Caudate nucleus (tissue), 63 donors: ENCODE measurements at places on chromosomes 4 and X.

- peak; percentile 0 for DNase-seq
Observed at GRCh38 chrX:16695079-16695676, 17.3 kb downstream of the CTPS2 start.

DNA sequence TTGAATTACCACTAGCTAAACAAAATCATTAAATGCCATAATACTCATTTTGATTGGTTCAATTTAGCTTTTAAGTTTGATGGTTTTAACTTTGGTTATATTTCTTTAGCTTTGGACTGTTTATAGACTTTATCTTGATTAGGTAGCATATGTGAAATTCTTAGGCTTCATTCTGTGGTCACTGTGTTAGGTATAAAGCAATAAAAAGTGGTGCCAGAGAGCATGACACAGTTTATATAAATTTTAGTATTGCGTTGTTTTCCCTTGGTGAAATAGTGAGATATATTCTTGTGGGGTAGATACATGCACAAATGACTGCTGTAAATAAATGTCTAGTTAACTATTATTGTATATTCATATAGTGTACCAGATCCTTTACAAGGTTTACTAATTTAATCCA lies 474.2 kb upstream of the GRID2 start:
- DNase-seq = no peak

GRCh38 chr4:86876894-86877685 lies 15.1 kb downstream of the C4orf36 start:
- DNase-seq = no peak

GRCh38 chr4:186243331-186243730 lies 16.0 kb downstream of the KLKB1 start:
- DNase-seq = no peak

DNA sequence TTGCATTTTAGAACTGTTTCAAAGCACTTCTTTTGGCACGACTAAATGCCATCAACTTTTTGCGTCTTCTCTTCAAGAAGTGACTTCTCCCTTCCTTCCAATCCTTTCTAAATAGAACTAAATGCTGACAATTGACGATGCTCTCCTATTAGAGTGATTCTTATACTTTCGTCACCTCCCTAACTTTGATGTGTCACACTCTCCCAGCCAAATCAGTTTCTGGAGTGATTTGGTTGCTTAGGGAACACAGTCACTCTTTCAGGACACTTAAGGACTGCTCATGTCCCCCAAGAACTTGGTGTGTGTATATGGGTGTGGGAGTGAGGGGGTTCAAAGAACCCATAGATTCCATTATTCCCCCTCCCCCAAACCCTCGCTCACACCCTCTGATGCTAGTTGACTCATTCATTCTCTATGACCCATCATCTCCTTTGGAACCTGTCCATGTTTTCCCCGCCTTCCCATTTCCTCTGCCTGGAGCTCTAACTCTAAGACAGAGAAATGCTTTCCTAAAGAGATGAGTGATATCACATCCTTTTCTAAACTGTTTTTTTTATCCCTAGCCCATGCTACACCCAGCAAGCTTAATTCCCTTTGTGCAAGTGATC lies 26.8 kb upstream of the AREG start:
- DNase-seq = no peak

- no peak for DNase-seq
Observed at GRCh38 chr4:10960389-10960788, 275.8 kb upstream of the CLNK start.

DNA sequence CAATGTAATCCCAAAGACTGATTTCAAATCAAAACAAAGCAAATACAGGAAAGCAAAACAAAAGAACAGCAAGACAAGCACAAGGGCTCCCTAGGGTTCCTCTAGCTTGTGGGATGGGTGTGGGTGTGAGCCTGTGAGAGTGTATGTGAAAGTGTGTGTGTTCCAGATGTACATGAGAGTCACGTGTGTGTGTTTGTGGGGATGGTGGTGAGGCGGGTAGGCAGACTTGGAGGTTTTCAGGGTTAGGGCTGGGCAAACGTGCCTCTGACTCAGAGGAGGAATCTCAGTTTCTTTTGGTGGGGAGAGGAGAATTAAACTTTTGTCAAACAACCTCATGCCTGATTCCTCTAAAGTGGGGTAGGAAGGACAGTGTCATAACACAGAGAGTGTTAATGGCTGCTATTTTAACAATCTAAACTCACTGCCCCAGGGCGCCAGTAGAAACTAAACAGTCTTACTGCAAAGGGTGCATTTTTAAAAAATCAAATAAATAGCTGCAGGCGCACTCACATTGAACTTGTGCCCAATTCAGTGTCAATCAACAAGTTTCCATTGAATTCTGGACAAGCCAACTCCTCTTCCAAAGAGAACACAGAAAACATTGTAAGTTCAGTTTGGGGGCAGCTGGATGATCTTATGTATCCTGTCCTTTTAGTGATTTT lies 51.8 kb downstream of the CHRDL1 start:
- no peak for DNase-seq

- DNase-seq = no peak
Observed at GRCh38 chrX:110519501-110519900, 160.9 kb downstream of the RTL9 start.

DNA sequence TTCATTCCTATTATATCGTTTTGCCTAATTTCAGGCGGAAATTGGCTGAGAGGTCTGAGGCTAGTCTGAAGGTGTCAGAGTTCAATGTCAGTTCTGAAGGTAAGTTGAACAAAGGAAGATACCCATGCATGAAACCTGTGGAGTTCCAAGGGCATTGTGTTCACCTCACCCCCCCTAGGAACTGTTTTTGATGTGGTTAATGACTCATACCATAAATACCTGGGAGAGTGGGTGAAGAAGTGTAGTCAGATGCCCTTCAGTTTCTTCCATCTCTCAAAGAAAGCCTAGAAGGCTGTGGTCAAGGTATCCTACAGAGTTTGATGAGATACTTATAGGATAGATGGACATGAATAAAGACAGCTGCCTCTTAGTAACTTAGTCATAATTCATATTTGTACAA lies 2.7 kb downstream of the UTP14A start:
- no peak for DNase-seq

DNA sequence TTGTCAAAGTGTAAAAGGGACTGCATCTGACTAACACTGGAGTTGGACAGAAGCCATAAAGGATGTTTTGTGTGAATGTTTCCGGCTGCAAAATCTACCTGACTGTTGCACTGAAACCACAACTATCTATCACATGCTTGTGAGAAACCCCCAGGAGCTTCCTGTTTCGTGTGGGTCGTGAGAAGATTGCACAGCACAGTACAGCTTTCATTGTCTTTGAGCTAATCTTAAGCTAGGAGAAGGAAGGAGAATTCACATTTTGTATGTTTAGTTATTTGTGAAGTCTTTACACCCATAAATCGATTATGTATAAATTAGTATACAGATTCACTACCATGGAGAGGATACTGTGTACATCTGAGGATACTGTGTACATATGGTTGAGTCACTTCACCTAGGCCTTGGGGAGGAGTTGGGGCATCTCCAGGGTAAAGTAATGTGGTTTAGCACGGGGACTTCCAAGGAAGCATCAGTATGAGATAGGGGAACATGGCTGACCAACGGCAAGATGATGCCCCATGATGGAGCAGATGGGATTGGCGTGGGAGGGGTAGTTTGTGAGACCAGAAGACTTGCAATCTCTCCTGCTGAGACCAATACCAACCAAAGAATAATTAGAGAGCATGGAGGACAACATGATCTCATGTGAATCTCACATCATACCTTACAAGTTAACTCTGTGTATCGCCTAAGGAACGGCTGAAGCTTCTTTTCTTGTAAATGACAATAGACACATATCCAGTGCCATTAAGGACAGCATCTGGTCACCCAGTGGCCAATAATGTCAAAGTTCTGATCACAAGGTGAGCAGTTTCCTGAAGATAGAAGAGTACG lies 43.1 kb upstream of the FAM9C start:
- no peak for DNase-seq

GRCh38 chr4:122508083-122508482 lies 51.6 kb upstream of the IL2 start:
- no peak for DNase-seq

DNA sequence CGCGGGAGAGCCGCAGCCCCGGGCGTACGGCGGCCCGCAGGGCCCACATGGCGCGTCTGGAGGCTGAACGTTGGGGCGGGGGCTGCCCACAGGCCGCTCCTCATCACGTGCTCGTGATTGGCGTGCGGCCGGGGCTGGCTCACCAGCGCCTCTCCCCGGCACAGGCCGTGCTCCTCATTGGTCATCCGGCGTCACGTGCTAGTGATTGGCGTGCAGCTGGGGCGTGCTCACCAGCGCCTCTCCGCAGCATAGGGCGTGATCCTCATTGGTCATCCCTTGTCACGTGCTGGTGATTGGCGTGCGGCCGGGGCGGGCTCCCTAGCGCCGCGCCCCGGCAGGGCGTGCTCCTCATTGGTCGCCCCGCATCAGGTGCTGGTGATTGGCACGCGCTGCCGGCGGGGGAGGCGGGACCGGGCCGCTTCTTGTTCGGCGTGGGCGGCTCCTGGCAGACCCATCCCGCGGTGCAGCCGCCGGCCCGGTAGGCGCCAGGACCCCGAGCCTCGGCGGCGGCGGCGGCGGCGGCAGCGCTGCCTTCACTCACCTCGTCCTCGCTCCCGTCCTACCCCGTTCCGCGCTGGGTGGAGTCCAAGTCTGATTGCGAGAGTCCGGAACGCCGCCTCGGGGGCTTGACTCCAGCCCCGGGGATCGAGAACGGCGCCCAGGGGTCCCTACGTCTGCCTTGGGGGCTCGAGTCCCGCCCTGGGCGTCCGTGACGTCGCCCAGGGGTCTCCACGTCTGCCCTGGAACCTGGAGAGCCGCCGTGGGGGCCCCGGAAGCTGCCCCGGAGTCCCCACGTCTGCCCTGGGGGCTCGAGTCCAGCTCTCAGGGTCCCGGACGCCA lies at the start of gene GTPBP6:
TSS of gene GTPBP6 (minus strand) at position 58 of the 840 bp plus-strand sequence. CDS start at position 49, 9 bp downstream.
- no peak for DNase-seq

GRCh38 chrX:85303544-85303943 lies 59.8 kb downstream of the ZNF711 start:
- no peak for DNase-seq

DNA sequence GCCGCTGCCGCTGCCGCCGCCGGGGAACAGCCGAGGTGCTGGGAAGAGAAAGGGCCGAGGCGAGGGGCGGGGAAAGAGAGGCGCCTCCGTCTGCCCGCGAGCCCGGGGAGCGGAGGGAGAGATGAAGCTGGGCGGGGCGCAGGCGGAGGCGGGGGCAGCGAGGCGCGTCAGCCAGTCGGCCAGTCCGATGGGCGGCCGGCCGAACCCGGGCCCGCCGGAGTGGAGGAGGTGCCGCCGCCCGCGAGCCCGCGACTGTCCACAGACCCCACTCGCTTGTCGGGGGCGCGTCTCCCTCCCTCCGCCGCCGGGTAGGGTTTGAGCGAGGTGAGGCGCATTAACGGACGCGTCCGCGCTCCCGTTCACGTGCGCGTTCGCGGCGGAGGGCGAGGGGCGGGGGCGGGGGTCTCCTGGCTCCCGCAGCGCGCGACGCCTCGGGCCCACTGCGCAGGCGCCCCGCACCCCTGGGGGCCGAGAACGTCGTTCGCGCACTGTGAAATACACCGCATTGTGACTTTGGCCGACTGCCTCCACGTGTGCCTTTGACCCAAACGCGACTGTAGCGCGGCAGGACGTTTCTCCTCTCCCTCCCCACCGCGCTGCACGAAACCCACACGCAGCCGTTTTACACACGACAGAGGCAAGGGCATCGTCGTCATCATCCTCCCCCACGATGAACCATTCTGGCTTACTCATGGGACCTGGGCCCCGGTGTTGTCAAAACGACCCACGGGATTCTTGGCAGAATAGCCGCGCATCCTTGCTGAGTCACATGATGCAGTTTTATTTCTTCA lies at the start of gene NUDT11:
TSS of gene NUDT11 (minus strand) at position 92 of the 791 bp plus-strand sequence. CDS start 148 bp downstream, outside the sequence.
- peak; percentile 14 for DNase-seq

DNA sequence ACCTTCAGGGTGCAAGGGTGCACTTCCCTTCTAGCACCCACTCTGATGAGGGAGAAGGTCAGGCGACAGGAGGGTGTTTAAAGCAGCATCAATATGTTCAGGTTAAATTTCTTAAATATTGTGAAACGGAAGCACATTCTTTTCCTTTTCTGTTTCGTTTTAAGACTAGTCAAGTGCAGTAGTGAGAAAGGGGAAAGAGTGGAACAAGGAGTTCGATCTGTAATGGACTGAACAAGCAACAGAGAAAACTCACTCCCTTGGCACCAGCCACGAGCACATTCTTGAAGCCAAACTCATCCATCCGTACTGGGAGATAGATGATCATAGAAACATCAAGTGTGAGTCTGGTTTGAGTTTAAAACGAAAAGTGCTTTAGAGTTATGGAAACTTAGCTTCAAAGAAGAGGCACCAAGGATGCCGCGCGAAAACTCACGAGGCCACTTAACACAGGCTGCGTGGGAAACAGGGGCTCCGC lies 815 bp downstream of the FAM53A start:
- no peak for DNase-seq

DNA sequence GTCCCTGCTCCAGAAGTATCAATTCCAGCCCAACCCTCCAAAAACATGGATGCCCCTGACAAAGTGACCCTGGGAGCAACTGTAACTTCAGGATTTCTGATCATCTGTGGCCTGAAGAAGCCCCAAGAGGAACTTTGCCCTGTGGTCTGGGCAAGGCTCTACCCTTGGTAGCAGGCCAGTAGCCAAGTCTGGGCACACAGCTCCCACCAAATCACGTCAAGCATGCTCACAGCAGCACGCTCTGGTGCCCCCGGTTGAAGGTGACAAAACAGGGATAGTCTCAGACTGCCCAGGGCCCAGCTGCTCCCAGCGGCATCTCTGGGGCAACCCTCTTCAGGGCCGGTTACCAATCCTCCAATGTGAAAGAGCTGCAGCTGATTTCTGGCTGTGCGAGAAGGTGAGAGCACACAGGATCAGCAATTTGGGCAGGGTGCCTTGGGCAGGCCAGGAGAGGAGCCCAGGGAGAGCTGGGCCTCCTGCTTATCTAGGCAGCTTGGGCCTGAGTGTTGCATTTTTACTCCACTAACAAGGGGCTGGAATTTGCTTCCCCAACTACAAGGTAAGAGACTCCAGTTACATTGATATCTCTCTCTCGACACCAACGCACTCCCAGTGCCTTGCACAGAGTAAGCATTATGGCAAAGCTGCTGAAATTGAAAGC lies 418.1 kb downstream of the BCOR start:
- DNase-seq = no peak

DNA sequence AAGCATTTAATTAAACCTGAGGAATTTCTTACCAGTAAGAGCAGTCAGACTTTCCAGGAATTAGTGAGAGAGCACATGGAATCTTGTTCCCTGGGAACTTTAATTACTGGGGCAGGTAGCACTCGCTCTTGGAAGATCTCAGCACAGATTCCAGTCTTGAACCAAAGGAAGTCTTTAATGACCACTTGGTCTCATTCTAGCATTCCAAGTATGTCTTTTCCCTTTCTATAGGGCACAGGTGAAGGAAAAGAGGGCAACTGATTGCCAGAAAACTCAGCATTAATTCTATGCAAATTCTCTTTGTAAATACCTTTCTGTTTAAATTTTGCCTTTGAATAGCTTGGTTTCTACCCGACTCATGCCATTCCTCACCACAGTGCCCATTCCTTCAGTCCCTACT lies 236.6 kb downstream of the LDB2 start:
- no peak for DNase-seq

GRCh38 chr4:170005472-170005871 lies 20.7 kb downstream of the MFAP3L start:
- no peak for DNase-seq
